Vagina (tissue), 2 donors: ENCODE measurements at places on chromosomes 3 and 15.
A peak's percentile ranks its signal among the peaks of the same experiment; 100 is the strongest.

DNA sequence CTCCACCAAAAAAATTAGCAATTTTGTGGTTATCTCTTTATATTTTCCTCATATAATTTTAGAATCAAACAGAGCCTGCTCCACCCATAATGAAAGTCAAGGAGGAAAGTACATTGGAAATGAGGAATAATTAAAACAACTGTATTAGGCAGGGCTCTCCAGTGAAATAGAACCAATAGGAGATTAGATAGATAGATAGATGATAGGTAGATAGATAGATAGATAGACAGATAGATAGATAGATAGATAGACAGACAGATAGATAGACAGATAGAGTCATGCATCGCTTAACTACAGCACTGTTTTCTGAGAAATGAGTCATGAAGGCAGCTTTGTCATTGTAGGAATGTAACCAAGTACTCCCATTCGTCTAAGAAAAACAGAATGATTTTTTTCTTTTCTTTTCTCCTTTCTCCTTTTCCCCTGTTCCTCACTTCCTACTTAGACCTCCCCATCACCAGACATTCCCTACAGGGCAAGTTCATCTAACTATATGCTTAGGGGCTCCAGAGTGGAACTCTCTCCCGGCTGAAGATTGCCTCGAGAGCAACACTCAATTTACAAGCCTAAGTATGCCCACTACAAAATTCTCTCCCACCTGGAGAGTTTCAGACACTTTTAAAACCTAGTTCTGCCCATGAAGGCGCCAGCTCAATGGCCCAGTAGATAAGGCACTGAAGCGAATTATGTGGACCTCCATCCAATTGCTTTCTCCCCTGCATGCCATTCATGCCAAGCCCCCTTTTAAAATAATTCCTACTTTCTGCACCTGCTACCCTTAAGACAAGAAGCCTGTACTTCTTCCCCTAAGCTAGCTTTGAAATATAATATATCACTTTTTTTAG lies 53.3 kb upstream of the LIPC start:
- H3K4me3 ChIP-seq: no peak overlapping the region
- DNase-seq: peak; percentile 42
- H3K36me3 ChIP-seq: no peaks in the 10 kb centered on the region
- H3K4me1 ChIP-seq: no peaks in the 10 kb centered on the region
- H3K27me3 ChIP-seq: no peaks in the 10 kb centered on the region

DNA sequence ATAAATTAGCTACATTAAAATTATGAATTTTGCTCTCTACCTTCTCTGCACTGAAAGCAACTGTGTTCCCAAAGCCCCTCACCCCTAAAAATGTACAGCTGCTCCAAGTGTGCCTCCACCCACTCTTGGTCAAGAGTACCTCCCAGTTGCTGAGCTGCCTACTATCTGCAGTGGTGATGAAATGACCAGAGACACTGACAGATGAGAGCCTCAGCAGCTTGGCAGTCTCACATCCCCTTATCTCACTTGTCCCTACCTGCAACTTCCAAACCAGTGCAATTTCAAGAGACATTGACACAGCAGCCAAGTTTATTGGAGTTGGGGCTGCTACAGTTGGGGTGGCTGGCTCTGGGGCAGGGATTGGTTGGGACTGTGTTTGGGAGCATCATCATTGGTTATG lies 52.2 kb upstream of the COL6A5 start:
- no peaks in the 10 kb centered on the region for H3K4me1 ChIP-seq
- DNase-seq: no peak
- no peaks in the 10 kb centered on the region for H3K36me3 ChIP-seq
- no peak overlapping the region for H3K27ac ChIP-seq

DNA sequence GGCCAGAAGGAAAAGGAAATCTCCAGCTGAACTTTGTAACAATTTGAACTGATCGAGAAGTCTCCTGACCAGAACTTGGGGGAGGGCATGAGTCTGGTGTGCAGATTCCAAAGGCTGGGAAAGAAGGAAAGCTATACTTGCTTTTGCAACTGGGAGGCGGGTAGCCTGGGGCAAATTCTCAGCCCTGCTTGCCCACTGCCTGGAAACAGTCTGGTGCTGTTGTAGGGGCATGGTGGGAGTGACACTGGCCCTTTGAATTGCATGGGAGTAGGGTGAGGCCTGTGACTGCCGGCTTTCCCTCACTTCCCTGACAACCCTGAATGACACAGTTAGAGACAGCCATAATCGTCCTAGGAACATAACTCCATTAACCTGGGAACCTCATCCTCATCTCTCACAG lies 114.0 kb upstream of the POU1F1 start:
- DNase-seq: no peak
- H3K4me3 ChIP-seq: no peak overlapping the region
- H3K27ac ChIP-seq: no peak overlapping the region

DNA sequence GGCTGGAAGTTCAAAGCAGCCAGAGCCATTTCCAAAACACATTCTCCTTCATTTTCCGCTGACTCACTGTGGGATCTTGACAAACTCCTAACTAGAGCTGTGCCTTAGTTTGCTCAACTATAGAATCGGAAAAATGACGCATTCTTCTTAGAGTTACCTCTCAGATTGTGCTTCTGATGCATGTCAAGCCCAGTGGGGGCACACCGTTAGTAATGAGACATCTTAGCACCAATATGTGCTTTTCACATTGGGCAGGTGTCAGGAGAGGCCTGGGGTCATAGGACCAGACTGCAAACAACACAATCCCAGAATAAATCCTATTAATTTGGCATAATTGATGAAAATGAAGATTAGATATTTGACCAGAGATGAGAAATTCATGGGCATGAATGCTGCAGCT lies 71.3 kb upstream of the UBE3A start:
- no peak for DNase-seq
- H3K27me3 ChIP-seq: no peaks in the 10 kb centered on the region
- H3K4me1 ChIP-seq: no peaks in the 10 kb centered on the region
- no peak overlapping the region for H3K27ac ChIP-seq

GRCh38 chr3:13709706-13710105 lies 160.8 kb downstream of the FBLN2 start:
- DNase-seq: peak; percentile 58
- no peak overlapping the region for H3K27ac ChIP-seq
- H3K36me3 ChIP-seq: no peaks in the 10 kb centered on the region

DNA sequence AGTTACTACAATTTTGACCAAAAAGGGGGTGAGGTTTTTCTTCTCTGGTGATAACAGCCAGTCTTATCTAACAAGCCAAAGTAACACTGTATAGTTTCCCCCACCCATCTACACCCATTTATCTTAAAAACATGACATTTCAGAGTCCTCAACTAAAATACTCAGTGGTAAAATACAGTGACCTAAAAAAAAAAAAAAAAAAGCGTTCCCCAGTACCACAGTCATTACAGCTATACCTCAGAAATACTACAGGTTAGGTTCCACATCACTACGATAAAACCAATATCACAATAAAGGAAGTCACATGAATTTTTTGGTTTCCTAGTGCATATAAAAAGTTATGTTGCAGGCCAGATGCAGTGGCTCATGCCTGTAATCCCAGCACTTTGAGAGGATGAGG lies 13.8 kb downstream of the DENND4A start:
- DNase-seq: no peak
- H3K36me3 ChIP-seq: no peaks in the 10 kb centered on the region
- H3K27me3 ChIP-seq: no peaks in the 10 kb centered on the region

- no peak for DNase-seq
- H3K27me3 ChIP-seq: no peaks in the 10 kb centered on the region
- no peak overlapping the region for H3K4me3 ChIP-seq
- H3K36me3 ChIP-seq: no peaks in the 10 kb centered on the region
- H3K27ac ChIP-seq: no peak overlapping the region
Observed at GRCh38 chr15:66290007-66290406, 3.4 kb upstream of the DIS3L start.

DNA sequence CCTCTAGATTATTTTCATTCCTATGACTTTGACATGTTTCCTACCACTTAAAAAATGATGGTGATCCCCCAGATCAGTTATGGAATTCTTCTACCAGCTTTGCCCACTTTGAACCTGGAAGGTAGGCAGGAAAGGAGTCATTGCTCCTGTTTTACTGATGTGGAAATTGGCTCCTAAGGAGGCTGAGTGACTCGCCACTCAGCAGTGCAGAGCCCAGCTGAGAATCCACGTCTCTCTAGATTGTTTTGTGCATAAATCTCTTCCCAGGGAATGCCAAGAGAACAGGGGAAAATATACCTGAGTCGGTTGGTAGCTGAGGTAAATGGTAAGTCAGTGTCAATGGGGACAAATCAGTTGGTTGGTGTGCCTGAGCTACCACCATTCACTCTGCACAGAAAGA lies 4.7 kb downstream of the LTF start:
- no peak overlapping the region for H3K4me3 ChIP-seq
- DNase-seq: no peak
- no peaks in the 10 kb centered on the region for H3K36me3 ChIP-seq
- H3K27ac ChIP-seq: no peak overlapping the region

DNA sequence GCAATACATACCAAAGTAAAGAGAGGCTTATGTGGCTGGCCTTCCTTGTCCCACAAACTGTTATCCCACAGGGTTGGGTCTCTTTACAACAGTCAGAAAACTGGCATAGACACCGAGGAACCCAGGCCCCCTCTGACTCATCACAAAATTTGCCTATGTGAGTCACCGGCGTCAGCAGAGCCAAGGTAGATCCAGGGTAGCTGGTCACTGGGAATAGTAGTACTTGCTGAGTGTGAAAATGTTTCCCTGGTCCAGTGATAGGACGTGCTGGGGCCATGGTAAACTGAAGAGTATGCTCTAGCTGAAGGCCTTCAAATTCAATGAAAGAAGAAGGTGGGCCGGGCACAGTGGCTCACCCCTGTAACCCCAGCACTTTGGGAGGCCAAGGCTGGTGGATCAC lies 27.1 kb upstream of the SKIL start:
- no peak overlapping the region for H3K4me3 ChIP-seq
- H3K27me3 ChIP-seq: no peaks in the 10 kb centered on the region
- H3K36me3 ChIP-seq: no peaks in the 10 kb centered on the region

DNA sequence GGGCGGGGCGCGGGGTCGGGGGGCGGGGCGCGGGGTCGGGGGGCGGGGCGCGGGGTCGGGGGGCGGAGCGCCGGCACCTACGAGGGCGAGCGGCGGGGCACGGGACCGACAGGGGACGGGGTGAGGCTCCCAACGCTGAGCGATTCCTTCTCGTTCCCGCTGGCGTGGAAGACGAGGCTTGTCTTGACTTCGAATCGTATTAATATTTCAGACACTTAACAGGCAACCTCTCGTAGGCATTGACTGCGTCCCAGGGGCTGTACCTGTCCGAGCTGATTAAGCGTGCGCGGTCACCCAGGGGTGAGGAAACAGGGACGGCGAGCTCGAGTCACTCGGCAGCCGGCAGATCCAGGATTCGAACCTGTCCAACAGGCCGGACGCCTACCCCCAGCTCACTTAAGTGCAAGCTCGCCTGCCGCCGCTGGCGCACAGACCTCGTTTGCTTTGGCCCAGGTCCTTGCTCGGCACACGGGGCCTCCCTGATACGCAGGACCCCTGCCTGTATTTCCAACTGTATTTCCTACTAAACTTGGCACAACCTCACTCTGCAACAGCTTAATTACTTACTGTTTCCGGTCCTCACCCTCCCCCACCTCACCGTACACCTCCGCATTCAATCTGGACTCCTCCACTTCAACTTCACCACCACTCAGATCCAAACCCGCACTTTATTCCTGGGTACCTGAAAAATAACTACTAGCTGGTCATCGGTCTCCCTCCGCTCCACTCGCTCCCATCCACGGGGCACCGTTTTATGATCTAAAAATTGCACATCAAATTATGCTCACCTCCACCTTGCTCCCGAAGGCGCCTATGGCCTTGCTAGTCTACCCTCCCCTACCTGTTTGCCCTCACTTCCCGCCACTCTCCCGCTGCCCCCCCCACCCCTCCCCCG lies 722 bp upstream of the ZXDC start:
- peak overlapping the region; percentile 74 for H3K4me3 ChIP-seq
- no peaks in the 10 kb centered on the region for H3K27me3 ChIP-seq
- no peaks in the 10 kb centered on the region for H3K36me3 ChIP-seq
- H3K4me1 ChIP-seq: peaks cover 43% of the 10 kb centered on the region

GRCh38 chr3:186815435-186815834 lies 9.2 kb upstream of the RFC4 start:
- no peak overlapping the region for H3K4me3 ChIP-seq
- no peaks in the 10 kb centered on the region for H3K36me3 ChIP-seq
- H3K27ac ChIP-seq: no peak overlapping the region
- H3K27me3 ChIP-seq: no peaks in the 10 kb centered on the region
- no peaks in the 10 kb centered on the region for H3K4me1 ChIP-seq

DNA sequence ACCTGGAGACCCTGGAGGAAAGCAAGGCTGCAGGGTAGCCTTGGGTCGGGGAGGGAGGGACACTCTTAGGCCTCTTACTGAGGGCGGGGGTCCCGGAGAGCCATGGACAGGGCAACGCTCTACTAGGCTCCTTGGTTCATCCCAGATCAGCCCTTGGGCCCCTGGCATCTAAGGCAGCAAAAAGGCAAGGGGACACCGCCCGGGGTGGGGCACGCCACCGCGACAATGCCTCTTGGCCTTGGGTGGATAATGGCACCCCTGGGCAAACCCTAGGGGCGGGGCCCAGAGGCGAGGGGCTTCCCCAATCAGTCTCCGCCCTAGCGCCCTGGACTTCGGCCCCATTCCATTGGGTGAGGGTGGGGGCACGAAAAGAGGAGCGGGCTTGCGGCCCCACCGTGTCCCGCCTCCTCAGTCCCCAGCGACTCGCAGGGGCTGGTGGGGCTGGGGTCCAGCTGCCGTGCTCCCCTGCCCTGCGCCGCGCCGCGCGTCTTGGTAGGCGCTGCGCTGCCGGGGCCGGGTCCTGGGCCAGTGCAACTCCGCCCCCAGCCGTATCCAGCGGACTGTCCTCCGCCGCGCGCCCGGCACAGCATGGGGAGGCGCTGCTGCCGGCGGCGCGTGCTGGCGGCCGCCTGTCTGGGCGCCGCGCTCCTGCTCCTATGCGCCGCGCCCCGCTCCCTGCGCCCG lies at the start of gene CHST13:
Gene CHST13 (plus strand): TSS at position 411 of the 684 bp plus-strand sequence. CDS start 178 bp downstream, at position 589.
- DNase-seq: no peak
- peak within 1 kb of the TSS; percentile 26 for H3K4me3 ChIP-seq
- H3K36me3 ChIP-seq: no peaks in the 10 kb centered on the region
- peaks cover 13% of the 10 kb centered on the region for H3K4me1 ChIP-seq
